AG10803 (cell line): ENCODE measurements at places on chromosomes 7 and 10.

GRCh38 chr7:154646126-154647013 lies 356.6 kb downstream of the PAXIP1 start:
- DNase-seq: no peak

DNA sequence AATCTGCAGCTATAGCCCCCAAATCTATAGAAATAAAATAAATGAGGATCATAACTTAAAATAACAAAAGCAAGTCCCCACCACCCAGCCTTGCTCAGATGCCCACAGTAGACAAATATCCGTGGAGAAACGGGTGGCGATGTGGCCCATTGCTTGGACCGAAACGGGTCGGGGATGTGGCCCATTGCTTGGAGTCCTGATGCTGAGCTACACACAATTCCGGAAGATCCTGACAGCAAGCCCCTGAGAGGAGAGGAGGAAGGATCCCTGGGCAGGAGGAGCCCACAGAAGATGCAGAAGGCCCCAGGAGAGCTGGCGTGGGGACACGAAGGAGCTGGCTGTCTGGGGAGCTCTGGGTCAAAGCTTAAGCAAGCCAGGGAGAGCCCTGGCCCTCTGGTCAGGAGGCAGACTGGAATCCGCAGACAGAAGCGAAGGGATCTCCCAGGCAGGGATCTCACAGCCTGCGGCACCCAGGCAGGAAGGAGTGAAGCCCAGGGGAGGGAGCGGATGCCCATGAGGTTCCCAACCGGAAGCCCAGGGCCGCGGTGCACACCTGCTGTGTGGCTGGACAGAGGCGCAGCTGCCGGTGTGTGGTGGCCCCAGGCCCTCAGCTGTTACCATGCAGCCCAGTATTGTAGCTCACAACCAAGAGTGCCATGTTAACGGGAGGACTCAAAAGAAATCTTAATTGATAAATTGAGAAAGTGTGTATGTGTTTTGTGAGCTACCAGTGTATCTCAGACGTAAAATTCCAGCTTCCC lies 138.8 kb downstream of the ADARB2 start:
- DNase-seq: no peak

DNA sequence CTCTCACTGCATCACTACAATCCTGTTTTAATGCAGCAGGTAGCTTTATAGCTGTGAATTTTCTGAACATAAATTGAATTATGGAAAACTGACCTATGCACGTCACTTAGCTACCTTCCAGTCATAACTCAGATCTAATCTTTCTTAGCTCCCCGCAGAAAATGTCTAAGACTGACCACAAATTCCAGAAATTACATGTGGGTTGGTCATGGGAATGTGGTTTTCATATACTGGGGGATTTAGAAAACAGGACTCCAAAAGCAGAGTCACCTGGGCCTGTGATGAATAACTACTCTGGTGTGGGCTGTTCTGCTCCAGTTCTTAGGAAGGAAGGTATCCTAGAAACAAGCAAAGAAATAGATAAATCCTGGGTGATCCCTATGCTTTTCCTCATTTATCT lies 178.4 kb upstream of the LRRTM3 start:
- DNase-seq: peak; percentile 72

GRCh38 chr10:107163881-107164861 lies at the start of gene SORCS1:
TSS of gene SORCS1 (minus strand) at chr10:107164706.
- no peak for DNase-seq

DNA sequence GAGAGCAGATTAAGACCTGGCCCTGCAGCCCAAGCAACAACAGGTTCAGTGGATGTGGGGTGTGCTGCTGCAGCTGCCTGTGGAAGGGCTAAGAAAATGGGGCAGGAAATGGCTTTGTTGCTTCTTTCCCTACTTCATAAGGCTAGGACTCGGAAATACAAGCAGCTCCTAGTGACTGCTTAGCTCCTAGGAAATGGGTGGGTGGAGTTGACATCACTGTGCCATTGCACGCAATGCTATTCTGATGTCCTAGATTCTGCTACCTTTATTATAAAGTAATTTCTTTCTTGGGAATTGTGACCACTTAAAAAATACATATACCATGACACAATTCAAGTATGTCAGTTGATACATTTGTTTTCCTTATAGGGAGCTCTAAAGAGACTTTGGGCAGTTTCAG lies 155.8 kb downstream of the FANK1 start:
- DNase-seq: no peak
